ENCODE measurements at places on chromosomes 6 and 20. TPM values are rescaled to one million over a fixed set of nuclear protein-coding genes. Genes with fewer than 3 reads are reported as not detected.

Gene TFAP2C
- 1.2 TPM for total RNA-seq

Gene PCK1
- total RNA-seq = 0.22 TPM

Gene CLIC5
- 5.3 TPM for total RNA-seq

Gene TNFRSF21
- total RNA-seq = 5.6 TPM

Gene ZBTB9
- total RNA-seq = 2.3 TPM

Gene LCA5
- total RNA-seq = 2.3 TPM

Gene TBXT
- not detected for total RNA-seq

Gene OR2H1
- not detected for total RNA-seq

Gene SPTLC3
- 3.0 TPM for total RNA-seq

Gene UBE2V1
- total RNA-seq = 65.6 TPM

Gene KCNQ2
- total RNA-seq = not detected

Gene ARMH2
- not detected for total RNA-seq

Gene ASIP
- not detected for total RNA-seq

Gene TULP1
- not detected for total RNA-seq

Gene TRIM15
- total RNA-seq = not detected

Gene APMAP
- 110 TPM for total RNA-seq

Gene RGS17
- not detected for total RNA-seq

Gene EEF1A2
- 407 TPM for total RNA-seq

Gene ZNF165
- 0.90 TPM for total RNA-seq

Gene ALDH5A1
- total RNA-seq = 18.1 TPM
